CD4-positive, alpha-beta T cell treated with Interleukin-4 for 1 hour (primary cell): ENCODE measurements at places on chromosomes 16 and 17.
A peak's percentile ranks its signal among the peaks of the same experiment; 100 is the strongest.

DNA sequence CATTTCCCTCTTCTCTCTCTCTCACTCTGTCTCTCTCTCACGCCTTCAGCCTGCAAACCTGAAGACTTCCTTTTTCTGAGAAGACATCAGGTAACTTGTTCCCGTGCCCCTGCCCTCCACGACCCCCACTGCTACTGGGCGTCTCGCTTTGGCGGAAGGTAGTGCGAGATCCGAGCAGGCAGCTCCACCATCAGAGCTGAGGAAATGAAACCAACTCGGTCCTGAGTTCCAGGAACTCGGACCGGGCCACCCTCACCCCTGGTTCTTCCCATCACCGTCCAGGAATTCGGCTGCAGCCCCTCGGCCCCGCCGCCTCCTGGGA lies 585 bp downstream of the MLKL start:
- peak; percentile 32 for DNase-seq

DNA sequence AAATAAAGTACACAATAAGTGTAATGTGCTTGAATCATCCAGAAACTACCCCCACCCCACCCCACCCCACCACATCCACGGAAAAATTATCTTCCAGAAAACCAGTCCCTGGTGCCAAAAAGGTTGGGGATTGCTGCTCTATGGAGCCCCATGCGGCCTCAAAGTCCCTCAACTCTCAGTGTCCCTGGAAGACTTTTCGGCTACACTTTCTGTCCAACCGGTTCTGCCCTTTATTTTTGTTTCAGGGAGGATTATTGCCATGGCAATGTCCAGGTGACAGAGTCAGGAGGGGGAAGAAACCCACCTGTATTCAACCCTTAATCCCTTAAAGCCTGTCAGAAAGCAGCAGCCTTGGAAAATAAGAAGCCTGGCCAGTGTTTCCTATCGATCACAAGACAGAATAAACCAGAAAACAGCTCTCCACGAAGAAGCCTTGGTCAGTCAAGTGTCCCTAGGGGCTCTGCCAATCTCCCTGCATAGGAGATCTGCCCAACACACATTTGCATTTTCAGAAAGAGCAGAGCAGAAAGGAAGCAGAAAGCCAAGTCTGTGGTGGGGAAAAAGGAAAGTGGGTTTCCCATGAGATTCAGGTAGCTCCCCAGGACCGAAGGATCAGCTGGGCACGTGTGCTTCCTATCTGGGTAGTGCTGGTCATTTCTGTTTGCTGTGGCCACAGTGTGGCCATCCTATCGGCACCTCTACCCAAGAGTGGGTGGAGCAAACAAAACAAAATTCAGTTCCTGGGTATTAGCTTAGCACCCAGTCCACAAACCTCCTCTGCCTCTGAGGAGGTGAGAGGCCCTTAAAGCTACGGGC lies 342.7 kb downstream of the SOX9 start:
- no peak for DNase-seq

- no peak for DNase-seq
Measured at GRCh38 chr17:2388020-2388682, 12.7 kb downstream of the MNT start.

- no peak for DNase-seq
Measured at GRCh38 chr17:22268214-22268911, 576.0 kb downstream of the KCNJ18 start.

- DNase-seq = no peak
Measured at GRCh38 chr17:67157732-67158639, 87.0 kb downstream of the HELZ start.

DNA sequence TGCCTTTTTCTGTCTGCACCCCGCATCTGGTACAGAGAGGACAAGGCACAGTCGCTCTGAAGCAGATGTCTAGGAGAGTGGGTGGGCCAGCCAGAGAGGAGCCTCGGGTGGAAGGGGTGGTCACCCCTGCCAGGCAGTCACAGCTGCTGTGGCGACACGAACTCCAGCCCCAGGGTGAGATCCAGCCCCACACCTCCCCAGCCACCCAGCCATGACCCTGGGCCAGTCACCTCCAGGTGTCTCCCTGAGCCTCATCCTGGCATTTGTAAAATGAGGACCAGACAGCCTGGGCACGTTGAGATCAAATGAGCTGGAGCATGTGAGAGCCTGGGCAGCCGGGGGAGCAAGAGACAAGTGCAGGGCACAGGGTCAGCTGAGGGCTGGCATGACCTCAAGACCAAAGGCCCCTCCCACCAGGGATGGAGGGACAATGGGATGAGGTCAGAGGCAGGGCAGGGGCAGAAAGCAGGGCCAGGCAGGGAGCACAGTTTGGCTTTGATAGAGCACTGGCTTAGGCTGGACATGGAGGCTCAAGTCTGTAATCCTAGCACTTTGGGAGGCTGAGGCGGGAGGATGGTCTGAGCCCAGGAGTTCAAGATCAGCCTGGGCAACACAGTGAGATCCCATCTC lies 7.7 kb downstream of the ADAM11 start:
- no peak for DNase-seq

- DNase-seq = no peak
Measured at GRCh38 chr16:64094181-64094965, 1027.5 kb downstream of the CDH11 start.

GRCh38 chr16:19804538-19805323 lies 79.9 kb downstream of the GPRC5B start:
- peak; percentile 29 for DNase-seq
